Endothelial cell (in vitro differentiated cells): ENCODE measurements at places on chromosomes 5 and 9.

DNA sequence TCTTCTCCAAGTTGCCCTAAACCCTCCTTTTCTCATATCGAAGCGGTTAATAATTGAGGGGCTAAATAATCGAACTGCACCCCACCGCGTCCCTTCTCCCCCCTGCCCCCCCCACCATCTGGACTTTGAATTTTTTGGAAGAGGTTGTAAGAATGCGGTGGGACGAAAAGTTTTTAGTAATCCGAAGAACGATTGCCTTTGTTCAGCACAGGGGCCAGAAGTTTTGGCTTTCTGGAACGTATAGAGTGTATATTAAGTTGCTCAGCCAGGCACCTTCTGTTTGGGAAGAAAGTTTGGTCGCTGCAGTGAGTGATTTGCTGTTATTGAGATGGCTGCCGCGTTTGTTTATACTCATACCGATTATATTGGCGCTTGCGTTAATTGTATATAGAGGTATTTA lies 518 bp downstream of the ERBIN start:
- peaks cover 10% of the 10 kb centered on the region for H3K36me3 ChIP-seq
- no peak for DNase-seq
- H3K27ac ChIP-seq: peak overlapping the region; percentile 93

DNA sequence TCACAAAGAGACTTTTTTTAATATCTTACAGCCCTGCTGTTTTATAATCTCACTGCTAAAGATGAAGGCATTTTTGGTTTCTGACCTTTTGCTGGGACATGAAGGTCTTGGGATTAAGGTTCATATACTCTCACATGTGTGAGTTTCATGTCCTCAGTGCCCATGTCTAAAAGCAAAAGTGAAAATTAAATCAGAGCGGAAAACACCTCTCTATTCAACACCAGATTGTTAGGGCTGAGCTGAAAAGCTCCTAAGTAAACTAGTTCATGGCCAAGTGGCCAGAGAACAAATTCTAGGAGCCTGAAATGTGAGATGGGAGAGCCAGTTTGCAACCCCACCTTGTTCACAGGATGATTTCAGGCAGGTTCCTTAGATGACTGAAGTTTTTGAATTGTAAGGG lies 110.9 kb downstream of the GRIA1 start:
- H3K4me3 ChIP-seq: no peak overlapping the region
- H3K36me3 ChIP-seq: no peaks in the 10 kb centered on the region
- no peak for DNase-seq

DNA sequence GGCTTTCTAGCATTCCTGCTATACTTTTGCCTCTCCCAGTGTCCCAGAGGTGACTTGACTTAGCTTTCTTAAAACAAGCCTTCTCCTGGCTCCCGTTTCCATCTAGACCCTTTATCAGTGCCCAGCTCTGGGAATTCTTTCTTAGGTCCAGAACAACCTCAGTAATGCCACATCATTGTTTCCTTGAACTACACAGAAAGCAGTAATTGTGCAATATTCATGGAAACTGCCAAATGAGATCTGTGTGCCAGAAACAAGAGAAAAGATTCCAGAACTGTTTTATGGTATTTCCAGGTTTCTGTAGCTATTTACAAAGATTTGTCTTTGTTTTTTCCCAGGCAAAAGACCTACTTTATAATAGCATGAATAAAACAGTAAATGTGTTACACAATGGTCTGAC lies 391.3 kb downstream of the SLCO4C1 start:
- no peak overlapping the region for H3K27ac ChIP-seq
- no peaks in the 10 kb centered on the region for H3K4me1 ChIP-seq
- no peaks in the 10 kb centered on the region for H3K36me3 ChIP-seq
- H3K27me3 ChIP-seq: no peaks in the 10 kb centered on the region
- DNase-seq: no peak

- peaks cover 4% of the 10 kb centered on the region for H3K4me1 ChIP-seq
- no peak overlapping the region for H3K27ac ChIP-seq
- no peaks in the 10 kb centered on the region for H3K36me3 ChIP-seq
- no peak overlapping the region for H3K4me3 ChIP-seq
- peaks cover 2% of the 10 kb centered on the region for H3K27me3 ChIP-seq
Measured at GRCh38 chr5:136769900-136770684, 404.7 kb upstream of the TRPC7 start.

- H3K4me1 ChIP-seq: no peaks in the 10 kb centered on the region
- no peak for DNase-seq
- H3K36me3 ChIP-seq: peaks cover 4% of the 10 kb centered on the region
Measured at GRCh38 chr5:171426266-171426665, 6.8 kb downstream of the FGF18 start.
